ENCODE measurements at places on chromosomes 4 and X. TPM values are rescaled to one million over a fixed set of nuclear protein-coding genes. Genes with fewer than 3 reads are reported as not detected.

DNA sequence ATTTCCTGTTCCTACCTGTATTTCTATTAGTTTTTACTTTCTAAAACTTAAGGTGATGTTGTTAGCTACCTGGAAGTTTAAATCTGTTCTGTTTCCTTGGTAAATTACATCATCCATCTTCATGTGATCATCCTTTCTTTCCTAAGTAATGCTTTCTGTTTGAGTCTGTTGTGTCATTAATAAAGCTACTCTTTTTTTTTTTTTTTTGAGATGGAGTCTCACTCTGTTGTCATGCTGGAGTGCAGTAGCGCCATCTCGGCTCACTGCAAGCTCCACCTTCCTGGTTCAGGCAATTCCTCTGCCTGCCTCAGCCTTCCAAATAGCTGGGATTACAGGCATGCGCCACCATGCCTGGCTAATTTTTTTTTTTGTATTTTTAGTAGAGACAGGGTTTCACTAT, 73.3 kb downstream of the FIP1L1 start:
- no peak for DNase-seq

Gene TMEM165
- total RNA-seq = 94.0 TPM

GRCh38 chrX:106263817-106264216, 95.7 kb downstream of the PWWP3B start:
- no peak for DNase-seq

DNA sequence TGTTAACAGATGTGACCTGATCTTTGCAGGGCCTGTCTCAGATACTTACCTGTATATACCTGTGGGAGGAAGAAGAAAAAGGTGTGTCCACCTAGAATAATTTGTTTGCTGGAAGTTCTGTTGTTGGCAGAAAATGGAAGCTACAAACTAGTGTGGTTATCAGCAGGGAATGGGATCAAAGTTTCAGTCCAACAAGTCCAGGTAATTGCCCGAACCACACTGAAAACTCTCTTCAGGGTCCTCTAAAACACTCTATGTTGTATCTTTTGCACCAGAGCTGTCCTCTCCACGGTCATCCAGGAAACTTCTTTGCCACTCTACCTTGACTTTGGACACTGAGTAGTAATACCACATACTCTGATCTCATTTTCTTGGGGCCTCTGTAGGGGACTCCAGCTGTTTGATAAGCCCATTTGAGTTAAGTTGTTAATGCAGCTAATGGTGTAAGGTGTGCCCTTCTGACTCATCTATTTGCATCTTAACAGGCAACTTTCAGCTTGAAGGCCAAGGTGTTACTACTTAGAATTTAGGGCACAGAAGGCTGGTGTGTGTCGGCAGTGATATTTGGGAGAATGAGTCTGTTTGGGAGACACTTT, 38.7 kb upstream of the GATB start:
- no peak for DNase-seq

DNA sequence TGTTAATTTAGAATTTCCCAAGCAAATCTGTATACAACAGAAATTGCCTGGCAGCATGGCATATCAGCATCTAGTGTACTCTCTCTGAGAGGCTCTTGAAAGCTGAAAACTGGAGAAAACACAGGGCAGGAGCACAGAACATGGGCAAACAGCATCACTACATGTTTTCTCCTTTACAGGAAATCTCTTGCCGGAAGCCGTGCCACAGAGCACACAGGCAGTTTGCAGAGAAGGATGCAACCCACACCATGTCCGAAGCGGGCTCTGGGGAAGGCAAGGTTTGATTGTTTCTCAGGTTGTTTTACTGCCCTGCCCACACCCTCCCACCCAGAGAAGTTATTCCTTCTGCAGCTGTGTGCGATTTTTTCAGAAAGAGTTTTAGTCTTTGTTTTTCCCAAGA, 41.1 kb upstream of the FAM9C start:
- DNase-seq = peak; percentile 61

- no peak for DNase-seq
Measured at GRCh38 chrX:146396409-146396808, 413.2 kb upstream of the CXorf51B start.

Gene AMELX
- not detected for total RNA-seq

DNA sequence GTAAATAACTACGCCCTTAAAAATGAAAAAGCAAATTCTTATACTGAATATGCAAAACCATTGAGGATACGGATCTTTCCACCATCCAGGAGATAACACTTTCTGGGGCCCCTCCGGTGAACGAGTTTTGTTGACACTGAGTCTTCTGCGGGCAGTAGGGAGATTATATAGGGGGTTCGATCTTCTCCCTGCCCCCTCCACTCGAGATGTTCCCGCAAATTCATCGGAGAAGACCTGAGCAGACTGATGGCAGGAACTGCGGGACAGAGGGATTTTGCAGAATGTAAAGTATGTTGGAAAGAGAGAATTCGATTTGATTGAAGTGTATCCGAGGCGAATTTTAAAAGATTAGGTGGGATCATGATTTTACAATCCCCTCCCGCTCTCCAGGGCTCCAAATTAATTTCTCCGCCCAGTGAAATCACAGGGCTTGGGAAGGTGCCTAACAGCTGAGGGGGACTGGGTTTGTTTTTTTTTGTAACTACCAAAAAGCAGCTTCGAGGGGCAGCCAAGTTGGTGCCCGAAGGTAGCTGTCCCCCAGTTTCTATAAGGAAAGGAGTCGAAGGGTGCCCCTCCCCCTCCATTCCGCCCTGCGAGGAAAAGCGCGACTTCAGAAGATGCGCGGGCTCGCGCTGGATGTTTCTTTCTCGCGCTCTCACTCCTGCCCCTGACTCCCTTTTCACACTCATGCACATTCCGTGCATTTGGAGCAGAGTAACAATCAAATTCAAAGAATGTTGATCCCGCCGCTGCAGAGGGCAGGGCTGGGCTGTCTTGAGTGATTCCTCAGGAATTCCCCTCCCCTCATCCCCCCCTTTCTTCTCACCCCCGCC, 1.2 kb downstream of the TMEM255A start:
- no peak for DNase-seq

Gene GABRE
- not detected for total RNA-seq

GRCh38 chr4:3473181-3473950, 10.3 kb downstream of the DOK7 start:
- no peak for DNase-seq

DNA sequence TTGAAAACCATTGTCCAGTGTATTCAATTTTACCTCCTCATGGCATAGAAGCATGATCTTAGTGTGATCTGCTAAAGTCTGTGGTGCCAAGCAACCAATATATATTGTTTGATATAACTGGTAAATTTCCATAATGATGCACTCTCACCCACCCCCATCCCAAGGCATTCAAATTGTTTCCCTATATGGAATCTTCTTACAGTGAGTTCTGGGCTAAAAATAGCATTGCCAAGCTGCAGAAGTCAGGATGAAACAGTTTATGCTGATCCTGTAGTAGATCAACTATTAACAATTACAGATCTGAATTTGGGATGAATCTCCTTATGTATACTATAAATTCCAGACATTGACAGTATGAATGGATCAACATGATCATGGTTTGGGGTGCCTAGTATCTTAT, 20.9 kb downstream of the FGF13 start:
- no peak for DNase-seq

DNA sequence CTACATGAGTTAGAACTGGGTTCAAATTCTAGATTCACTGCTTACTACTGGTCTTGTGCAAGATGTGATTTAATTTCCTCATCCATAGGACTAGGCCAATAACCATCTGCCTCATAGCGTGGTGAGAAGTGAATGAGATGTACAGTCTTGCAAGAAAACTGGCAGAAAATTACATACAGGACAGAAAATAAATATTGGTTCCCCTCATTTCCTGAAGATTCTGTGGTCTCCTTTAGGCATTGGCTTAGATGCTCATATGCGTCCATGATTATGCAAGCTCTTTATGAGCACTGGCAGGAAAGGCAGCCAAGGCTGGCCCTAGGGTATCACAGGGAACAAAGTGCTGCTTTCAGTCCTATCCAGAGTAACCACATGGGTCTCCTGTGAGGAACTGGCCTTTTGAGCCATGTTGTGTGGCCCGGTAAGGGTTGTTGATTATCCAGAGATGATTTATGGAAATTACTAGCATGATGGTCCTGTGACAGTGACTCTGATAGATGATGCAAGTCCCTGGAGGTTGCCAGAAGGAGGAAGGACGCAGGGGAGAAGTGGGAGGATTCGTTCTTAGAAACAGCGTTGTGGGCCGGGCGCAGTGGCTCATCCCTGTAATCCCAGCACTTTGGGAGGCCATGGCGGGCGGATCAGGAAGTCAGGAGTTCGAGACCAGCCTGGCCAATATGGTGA, 9.9 kb upstream of the MOB1B start:
- DNase-seq = no peak

DNA sequence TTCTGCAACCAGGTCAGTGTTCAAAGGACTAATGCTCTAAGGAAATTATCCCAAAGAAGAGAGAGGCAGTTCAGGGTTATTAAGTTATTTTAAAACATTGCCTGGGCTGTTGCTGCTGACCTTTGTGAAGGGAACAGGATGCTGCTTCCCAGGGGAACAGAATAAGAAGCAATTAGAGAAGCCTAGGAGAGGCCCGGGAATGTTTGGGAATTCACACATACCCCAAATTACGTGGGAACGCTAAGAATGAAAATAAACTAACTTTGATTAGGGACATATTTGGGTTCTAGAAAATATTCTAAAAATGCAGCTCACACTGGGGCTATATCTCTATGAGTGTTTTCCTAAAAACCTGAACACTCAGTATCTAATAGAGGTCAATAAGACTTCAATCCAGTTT, 243.1 kb upstream of the FTHL17 start:
- no peak for DNase-seq

- no peak for DNase-seq
Measured at GRCh38 chr4:17218786-17219185, 293.1 kb downstream of the QDPR start.

Gene ARHGAP24
- total RNA-seq = 4.4 TPM
